ENCODE measurements at places on chromosomes 1 and 21. TPM values are rescaled to one million over a fixed set of nuclear protein-coding genes. Genes with fewer than 3 reads are reported as not detected.
A peak's percentile ranks its signal among the peaks of the same experiment; 100 is the strongest.

GRCh38 chr21:46118316-46119143 is 20.6 kb downstream of the COL6A2 start:
- peak; percentile 7 for DNase-seq

- no peak for DNase-seq
Observed at GRCh38 chr1:1601564-1602303, 1.8 kb upstream of the FNDC10 start.

DNA sequence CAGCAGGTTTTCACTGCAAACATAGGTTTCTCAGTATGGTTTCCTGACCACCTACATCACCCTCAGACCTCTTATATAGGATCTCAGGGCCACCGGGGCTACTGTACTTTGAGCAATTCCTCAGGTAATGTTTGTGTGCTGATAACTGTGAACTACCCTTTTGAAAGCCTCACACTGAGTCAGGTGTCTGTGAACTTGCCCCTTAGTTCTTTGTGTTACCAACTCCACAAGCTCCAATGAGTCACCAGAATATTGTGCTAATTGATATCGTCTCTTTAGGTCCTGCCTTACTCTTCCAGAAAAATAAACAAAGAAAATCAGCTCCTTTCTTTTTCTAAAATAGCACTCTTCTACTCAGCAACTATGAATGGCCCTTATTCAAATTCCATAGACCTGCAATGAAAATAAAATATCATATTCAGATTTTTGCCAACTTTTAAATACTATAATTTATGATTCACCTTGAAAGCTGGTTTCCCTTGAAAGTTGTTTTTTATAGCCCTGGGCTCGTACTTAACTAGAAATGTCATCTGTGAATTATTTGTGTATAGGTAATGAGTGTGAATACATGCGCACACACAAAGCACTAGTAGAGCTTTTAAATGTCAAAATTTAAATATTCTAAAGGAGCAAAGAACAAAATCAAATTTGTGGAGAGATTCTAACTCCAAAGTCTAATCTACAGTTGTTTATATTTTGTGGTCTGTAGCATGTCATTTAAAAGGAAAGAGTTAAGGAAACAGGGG is 88.1 kb upstream of the WARS2 start:
- DNase-seq, result no peak

DNA sequence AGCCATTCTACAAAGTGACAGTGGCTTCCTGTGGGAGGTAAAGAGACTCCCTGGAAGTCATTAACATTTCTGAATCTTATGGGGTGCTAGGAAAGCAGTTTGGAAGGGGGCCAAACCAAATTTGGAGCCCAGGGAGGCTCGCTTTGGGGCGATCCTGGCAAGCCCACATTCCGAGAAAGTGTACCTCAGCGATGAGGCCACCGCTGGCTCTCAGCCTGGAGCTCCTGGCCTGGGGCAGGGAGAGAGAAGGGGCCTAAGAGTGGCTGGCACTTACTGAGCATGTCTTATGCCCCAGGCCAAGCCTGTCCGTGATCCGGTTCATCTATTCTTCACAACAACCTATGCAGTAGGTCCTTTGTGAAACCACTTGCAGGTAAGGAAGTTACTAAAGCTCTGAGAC is 98.8 kb downstream of the CCDC185 start:
- DNase-seq, result no peak

DNA sequence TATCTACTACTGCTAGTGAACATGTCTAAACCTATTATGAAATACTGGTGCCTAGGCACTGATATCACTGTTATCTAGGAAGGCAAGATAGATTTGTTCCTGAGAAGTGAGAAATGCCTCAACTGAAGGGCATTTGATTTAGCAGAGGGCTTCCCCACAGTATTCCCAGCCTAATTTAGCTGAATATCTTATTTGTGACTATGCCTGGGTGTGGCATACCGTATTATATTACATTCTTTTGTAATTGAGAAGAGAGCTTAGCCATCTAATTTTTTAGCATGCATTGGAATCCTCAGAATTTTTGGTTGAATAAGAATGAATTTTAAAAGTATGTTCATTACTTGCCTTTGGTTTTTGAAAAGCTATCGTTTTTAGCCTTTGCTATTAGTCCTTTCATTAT is 99.1 kb downstream of the ZP4 start:
- DNase-seq, result no peak

The FCRL5 gene
- 0.33 TPM for total RNA-seq

The SELENBP1 gene
- total RNA-seq, result 106 TPM

The ERO1B gene
- 489 TPM for total RNA-seq

All from body of pancreas (tissue), 4 donors.